Fibroblast of villous mesenchyme (primary cell): ENCODE measurements at places on chromosomes 1 and 21.

DNA sequence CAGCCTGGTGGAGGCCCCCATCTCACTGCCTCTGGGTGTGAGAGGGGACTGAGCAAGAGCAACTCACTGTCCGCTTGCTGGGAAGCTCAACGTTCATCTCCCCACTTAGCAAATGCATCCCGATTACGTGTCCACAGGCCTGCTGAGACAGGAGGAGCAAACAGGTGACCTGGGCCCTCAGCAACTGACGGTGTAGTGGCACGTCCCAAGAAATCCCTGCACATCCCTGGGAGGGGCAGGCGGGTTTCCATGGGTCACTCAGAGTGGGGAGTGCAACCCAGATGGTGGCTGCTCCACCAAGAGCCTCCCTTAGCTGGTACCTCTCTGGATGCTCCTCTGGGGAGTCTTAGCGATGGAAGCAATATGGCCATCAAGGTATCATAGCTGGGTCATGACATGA, 229.4 kb downstream of the DYRK1A start:
- no peak for DNase-seq

GRCh38 chr1:203161703-203162102, 13.9 kb downstream of the MYBPH start:
- DNase-seq: no peak

DNA sequence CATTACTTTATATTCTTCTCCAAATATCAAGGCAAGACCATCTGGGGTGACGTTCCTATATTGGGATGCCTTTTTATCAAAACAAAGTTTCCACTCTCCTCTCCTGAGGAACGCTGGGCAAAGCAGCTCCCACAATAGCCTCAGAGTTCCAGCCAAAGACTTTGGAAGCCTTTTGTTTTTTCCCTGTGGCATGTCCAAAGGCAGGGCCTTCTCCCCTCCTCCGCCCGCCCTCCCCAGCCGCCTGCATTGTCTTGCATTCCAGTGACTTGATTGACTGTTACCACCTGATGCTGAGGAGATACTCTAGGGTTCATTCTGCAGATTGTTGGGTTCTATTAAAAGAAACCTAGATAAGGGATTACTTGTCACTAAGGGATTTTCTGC, 43.5 kb downstream of the PROX1 start:
- DNase-seq: no peak

DNA sequence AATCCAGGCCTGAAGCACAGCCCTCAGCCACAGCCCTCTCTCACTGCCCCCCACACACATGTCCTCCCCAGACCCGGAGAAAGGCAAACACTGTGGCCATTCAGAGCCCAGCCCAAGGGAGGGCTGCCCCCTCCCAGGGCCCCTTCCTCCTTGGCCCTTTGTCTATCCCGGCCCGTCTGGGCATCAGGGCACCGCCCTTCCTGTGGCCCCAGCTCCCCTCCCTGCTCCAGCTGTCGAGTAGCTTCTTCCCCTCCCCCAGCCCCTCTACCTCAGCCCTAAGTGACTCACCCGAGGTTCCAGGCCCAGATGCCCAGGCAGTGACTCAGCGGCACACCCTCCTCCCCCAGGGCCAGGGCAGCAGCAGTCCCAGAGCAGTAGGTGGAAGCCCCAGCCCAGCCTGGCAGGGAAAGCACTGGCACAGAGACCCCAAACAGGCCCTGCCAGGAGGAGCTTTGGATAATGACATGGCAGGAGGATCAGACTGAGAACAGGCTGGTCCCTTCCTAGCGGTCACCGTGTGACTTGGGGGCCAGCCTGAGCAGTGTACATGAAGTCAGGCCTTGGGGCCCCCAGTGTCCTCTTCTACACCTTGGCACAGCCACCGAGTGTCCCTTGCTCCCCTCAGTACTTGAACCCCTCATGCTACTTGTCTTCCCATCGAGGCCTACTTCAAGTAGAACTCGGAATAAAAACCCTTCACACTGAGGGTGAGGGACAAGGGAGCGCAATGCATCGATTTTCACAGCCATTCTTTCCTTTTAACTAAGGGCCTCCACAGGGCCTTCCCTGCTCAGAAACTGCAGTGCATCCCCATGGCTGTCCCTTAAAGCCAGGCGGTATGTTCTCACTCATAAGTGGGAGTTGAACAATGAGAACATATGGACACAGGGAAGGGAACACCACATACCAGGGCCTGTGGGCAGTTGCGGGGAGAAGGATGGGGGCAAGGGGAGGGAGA, 1.0 kb upstream of the S100A2 start:
- DNase-seq: peak; percentile 99

GRCh38 chr1:68010090-68010489, 40.3 kb downstream of the DIRAS3 start:
- peak; percentile 52 for DNase-seq

- no peak for DNase-seq
Observed at GRCh38 chr1:94731891-94732290, 88.3 kb upstream of the SLC44A3 start.

- no peak for DNase-seq
Observed at GRCh38 chr1:25529518-25530185, 13.8 kb upstream of the LDLRAP1 start.

DNA sequence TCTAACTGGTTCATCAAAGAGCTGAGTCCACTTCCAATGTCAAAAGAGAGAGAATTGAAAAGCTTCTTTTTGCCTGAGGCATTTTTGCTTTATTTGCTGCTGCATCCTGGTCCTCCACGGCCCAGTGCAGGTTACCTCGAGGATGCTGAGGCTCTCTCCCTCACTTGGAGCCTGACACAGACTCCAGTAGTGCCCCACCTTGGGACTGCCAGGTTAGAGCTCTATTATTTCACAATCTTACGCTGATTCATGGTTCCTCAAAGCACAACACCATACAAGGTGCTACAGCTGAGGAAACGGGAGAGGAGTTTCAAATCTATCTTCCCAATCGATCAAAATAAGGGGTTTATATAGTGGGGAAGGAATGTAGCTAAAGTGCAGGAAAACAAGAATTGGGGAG, 13.6 kb upstream of the PLPPR4 start:
- DNase-seq: no peak

GRCh38 chr1:234989019-234989418, 139.6 kb downstream of the TOMM20 start:
- DNase-seq: no peak

DNA sequence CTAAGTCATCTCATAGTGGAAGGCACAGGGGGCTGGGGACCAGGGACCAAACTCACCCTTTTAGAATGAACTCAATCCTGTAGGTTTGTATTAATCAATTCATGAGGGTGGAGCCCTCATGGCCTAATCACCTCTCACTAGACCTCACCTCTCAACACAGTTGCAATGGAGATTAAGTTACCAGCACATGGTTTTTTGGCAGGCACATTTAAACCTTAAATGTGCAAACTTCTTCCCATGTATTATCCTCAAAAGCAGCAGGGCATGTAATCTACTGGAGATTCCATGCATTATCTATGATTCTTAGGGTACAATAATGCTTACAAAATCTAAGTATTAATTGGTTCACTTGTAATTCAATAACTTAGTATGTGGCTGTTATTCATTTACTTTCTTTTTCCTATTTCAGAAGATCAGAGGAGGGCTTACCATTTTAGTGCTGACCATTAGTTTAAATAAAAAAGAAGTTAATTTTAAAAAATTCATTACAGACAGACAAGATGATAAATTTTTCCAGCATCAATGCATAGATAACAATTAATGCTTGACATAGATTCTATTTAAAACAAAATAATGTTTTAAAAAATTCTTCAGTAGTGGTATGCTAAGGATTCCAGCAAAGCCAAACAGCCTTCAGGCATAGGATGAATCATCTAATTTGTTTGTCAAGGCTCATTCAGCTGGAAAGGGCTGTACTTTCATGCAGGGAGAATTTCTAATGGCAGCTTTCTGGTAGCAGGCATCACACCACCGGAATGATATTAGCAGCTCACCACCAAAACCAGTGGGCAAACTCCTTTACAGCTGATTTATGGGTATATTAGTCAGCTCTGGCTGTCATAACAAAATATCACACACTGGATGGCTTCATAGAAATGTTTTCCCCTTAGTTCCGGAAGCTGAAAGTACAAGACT, 124.6 kb upstream of the ZNF648 start:
- peak; percentile 55 for DNase-seq

- peak; percentile 23 for DNase-seq
Observed at GRCh38 chr1:217369996-217370551, 260.8 kb downstream of the GPATCH2 start.

DNA sequence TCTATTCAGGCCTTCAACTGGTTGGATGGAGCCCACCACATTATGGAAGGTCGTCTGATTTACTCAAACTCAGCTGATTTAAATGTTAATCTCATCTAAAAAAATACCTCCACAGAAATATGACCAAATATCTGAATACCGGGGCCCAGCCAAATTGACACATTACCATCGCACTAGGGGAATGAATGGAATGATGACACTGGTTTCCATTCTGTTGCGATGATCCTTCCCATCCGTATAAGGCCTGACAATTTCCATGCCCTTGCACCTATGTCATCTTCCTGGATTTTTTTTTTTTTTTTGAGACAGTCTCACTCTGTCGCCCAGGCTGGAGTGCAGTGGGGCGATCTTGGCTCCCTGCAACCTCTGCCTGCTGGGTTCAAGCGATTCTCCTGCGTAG, 397.5 kb downstream of the KIF26B start:
- no peak for DNase-seq

GRCh38 chr1:203818399-203818798, 23.0 kb downstream of the ZBED6 start:
- DNase-seq: no peak

DNA sequence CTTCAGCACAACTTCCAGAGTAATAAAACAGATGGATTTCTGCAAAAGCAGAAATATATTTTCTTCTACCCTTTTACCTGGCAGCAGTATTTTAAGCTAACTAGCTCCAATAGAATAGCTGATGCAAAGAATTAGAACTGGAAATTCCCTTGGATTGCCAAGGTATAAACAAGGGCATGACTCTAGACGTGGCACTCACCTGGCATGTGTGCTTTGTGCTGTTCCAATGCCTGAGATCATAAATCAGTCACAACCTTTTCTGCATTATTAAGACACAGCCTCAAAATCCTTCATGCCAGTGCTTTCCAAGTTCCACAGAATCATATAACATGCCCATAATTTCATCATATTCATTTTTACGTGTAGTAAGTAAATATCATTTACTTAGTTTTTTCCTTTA, 1048.7 kb downstream of the ADGRL2 start:
- DNase-seq: no peak

GRCh38 chr1:95048317-95048716, 24.4 kb downstream of the ALG14 start:
- DNase-seq: no peak

GRCh38 chr1:159211331-159212136, 6.9 kb downstream of the ACKR1 start:
- DNase-seq: peak; percentile 10

DNA sequence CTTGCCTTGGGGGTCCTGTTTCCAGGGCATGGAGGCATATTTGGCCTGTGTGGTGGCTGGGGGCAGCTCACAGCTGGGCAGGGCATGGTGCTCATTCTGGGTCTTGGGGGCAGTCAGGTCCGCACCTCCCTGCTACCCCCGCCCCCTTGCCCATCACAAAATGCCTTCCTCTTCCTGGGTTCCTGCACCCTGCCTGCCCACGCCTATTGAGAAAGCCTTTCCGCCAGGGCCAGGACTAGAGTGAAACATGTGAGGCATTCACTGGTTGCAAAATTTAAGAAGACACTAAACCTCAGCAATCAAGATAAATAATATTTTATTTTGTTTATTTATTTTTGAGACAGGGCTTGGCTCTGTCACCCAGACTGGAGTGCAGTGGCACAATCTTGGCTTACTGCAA, 19.7 kb downstream of the PTAFR start:
- peak; percentile 40 for DNase-seq

DNA sequence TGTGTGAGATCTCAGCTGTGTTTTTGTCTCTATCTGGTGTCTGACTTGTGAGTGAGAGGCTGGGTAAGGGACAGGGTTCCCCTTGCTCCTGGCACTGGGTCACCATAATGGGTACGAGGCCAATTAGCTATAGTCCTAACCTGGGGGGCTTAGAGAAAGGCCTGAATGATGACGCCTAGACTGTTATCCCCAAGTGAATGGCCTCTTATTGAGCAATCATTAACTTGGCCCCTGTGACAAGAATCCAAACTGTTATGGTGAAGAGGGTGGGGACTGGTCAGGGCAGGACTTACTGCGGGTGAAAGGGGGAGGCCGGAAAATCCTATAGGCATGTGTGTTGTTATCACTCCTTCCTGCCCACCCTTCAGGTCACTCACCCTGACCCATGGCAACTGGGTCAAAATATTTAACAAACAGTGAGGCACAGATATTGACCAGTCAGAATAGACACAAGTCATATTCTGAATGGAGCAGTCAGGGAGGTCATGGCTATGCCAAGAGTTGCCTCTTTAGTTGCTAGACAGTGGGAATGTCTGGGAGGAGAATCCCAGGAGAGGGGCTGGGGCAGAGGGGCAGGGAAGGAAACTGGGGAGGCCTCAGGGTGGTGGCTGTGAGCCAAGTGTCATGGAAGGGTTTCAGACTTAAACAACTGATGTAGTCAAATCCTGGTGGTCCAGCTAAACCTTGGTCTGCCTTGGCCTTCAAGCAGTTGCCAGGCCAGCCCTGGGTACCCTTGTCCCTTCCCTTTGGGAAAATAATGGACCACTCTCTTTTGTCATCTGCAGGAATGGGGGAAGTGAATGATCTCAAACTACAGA, 3.2 kb downstream of the NR0B2 start:
- no peak for DNase-seq

DNA sequence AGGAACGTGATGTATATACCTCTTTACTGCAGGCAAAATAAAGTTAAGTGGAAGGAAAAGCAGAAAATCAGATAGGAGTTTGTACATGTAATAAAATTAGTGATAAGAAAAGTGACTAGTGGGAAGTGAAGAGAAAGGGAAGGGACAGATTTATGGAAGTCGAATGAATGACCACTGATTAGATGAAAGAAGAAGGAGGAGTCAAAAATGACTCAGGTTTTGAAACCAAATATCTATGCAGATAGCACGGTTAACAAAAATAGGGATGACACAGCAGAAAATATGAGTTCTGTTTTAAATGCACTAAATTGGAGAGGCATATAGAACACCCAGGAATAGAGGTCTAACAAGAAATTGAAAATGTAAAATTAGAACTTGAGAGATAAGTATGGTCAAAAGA, 128.0 kb downstream of the HMCN1 start:
- DNase-seq: peak; percentile 53

DNA sequence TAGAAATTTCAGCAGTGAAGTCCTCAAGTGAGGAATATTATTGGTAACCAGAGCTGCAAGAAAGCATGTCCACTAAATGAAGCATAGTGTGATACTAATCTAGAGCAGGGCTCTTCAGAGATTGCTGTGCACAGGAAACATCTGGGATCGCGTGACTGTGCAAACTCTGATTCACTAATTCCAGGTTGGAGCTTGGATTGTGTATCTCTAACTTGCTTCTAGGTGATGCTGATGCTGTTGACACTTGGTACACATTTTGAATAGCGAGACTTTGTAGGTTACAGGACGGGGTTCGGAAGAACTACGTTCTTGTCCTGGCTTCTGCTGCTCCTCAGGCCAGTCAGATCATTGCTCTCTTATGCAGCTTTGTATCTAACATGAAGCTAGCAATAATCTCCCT, 66.5 kb downstream of the PRRX1 start:
- DNase-seq: peak; percentile 58
